ENCODE measurements at places on chromosomes 7 and 10. TPM values are rescaled to one million over a fixed set of nuclear protein-coding genes. Genes with fewer than 3 reads are reported as not detected.

- DNase-seq: peak; percentile 86
These were observed 70.5 kb downstream of the ZMIZ1 start for GRCh38 chr10:79139124-79139835.

DNA sequence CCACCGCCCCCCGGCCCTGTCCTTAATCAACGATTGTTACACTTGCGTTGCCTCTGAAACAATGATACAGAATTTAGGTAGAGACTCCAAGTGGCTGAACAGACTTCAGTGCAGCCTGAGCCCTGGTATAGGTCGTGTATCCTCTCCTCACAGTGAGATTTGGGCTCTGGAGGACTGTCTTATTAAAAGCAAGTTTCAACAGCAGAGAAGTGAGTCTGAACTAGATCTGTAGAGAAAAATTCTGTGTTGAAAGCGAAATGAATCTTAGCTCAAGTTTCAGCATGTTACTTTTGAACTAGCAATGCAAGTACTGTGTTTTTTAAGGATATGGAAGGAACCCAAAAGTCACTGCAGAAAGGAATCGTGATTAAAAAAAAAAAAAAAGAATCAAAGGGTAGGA is 103.1 kb downstream of the HOXA1 start:
- no peak for DNase-seq

Gene ABI1
- 27.2 TPM for total RNA-seq

DNA sequence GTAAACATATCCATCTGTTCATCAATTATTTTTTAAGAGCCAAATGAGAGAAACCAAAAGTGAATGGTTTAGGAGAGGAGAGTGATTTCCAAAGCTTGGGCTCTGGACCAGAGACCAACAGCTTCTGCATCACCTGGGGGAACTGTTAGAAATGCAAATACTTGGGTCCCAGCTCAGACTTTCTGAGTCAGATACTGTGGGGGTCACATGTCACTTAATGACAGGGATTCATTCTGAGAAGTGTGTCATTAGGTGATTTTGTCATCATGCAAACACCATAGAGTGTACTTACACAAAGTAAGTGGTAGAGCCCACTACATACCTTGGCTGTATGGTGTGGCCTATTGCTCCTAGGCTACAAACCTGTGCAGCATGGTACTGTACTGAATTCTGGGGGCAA is 128.5 kb upstream of the PRR15 start:
- no peak for DNase-seq

Gene NEUROD6
- total RNA-seq: not detected

- DNase-seq: no peak
These were observed 255.7 kb downstream of the TNS3 start for GRCh38 chr7:47326220-47326619.

All from left ventricle myocardium superior (tissue), 1 donor.